Smooth muscle cell of the coronary artery (primary cell): ENCODE measurements at places on chromosomes 13 and 19. TPM values are rescaled to one million over a fixed set of nuclear protein-coding genes. Genes with fewer than 3 reads are reported as not detected.

Gene TMC4
- 0.15 TPM in 1 of 2 replicates, not detected in the other for total RNA-seq

Gene IL4I1
- 0.23 TPM in 1 of 2 replicates, not detected in the other for total RNA-seq

Gene PSG6
- total RNA-seq: not detected in 2 replicates

Gene ZNF541
- total RNA-seq: under 0.01 TPM in 1 of 2 replicates, not detected in the other

Gene CSNK1A1L
- not detected in 2 replicates for total RNA-seq

Gene CYP2F1
- not detected in 2 replicates for total RNA-seq

Gene ZNF559
- total RNA-seq: 11.0 and 11.4 TPM in 2 replicates

Gene PCID2
- 40.7 and 63.1 TPM in 2 replicates for total RNA-seq

Gene TMPRSS9
- total RNA-seq: not detected in 2 replicates

Gene NECTIN2
- 23.9 and 80.6 TPM in 2 replicates for total RNA-seq

Gene SAMD4B
- total RNA-seq: 22.5 and 38.7 TPM in 2 replicates

Gene KASH5
- not detected in 2 replicates for total RNA-seq

Gene ZNF836
- total RNA-seq: 6.1 and 6.8 TPM in 2 replicates

Gene EBI3
- 0.08 TPM in 1 of 2 replicates, not detected in the other for total RNA-seq
